ENCODE measurements at places on chromosomes 1 and 21. TPM values are rescaled to one million over a fixed set of nuclear protein-coding genes. Genes with fewer than 3 reads are reported as not detected.

CFHR2 gene
- total RNA-seq = not detected

SPRR2F gene
- not detected for total RNA-seq

WNT3A gene
- total RNA-seq = 0.14 TPM

CLEC20A gene
- total RNA-seq = not detected

NAXE gene
- total RNA-seq = 18.4 TPM

RSPH1 gene
- total RNA-seq = not detected

RHEX gene
- total RNA-seq = not detected

HPDL gene
- total RNA-seq = 0.43 TPM

DCST1 gene
- 0.30 TPM for total RNA-seq

MCOLN3 gene
- 0.14 TPM for total RNA-seq

ELAPOR1 gene
- 6.8 TPM for total RNA-seq

KIFAP3 gene
- total RNA-seq = 15.3 TPM

PPM1J gene
- 0.57 TPM for total RNA-seq

TMED5 gene
- total RNA-seq = 38.3 TPM

RNF186 gene
- total RNA-seq = not detected

HLX gene
- total RNA-seq = not detected

FMO1 gene
- not detected for total RNA-seq

TGFB2 gene
- total RNA-seq = not detected

CRABP2 gene
- total RNA-seq = 4.6 TPM

PLPPR5 gene
- total RNA-seq = not detected

PLEKHA6 gene
- 0.14 TPM for total RNA-seq

HMGN2 gene
- 280 TPM for total RNA-seq

CIART gene
- total RNA-seq = 2.0 TPM

KRTCAP2 gene
- total RNA-seq = 58.9 TPM

RIPK4 gene
- total RNA-seq = 2.0 TPM

ADORA3 gene
- not detected for total RNA-seq

MAP1LC3C gene
- total RNA-seq = not detected

PIGK gene
- 7.1 TPM for total RNA-seq

ERICH3 gene
- not detected for total RNA-seq

NPHS2 gene
- not detected for total RNA-seq

OR10Z1 gene
- not detected for total RNA-seq

LUZP1 gene
- 52.5 TPM for total RNA-seq

CENPF gene
- 2.0 TPM for total RNA-seq

TMOD4 gene
- 1.7 TPM for total RNA-seq

DUSP10 gene
- total RNA-seq = 63.0 TPM

GJA4 gene
- not detected for total RNA-seq

SPRR2A gene
- total RNA-seq = not detected

ZNF684 gene
- 2.9 TPM for total RNA-seq

KRTAP25-1 gene
- not detected for total RNA-seq

GJA8 gene
- not detected for total RNA-seq

VHLL gene
- not detected for total RNA-seq

BARHL2 gene
- not detected for total RNA-seq

CR1L gene
- not detected for total RNA-seq

SLC1A7 gene
- total RNA-seq = not detected

CFHR4 gene
- not detected for total RNA-seq

C1orf185 gene
- not detected for total RNA-seq

KCNJ9 gene
- total RNA-seq = not detected

RGS13 gene
- 0.75 TPM for total RNA-seq

MOV10 gene
- 92.4 TPM for total RNA-seq

FAM72C gene
- not detected for total RNA-seq

UHMK1 gene
- total RNA-seq = 50.5 TPM

RAB42 gene
- total RNA-seq = not detected

OR2L2 gene
- not detected for total RNA-seq

RPTN gene
- not detected for total RNA-seq

ZNF678 gene
- 2.9 TPM for total RNA-seq

IVL gene
- not detected for total RNA-seq

TLCD4 gene
- total RNA-seq = 0.05 TPM

LTN1 gene
- 28.5 TPM for total RNA-seq

GBP5 gene
- total RNA-seq = 125 TPM

LCE1F gene
- total RNA-seq = not detected
